ENCODE measurements at places on chromosomes 13 and 19. TPM values are rescaled to one million over a fixed set of nuclear protein-coding genes. Genes with fewer than 3 reads are reported as not detected.
A peak's percentile ranks its signal among the peaks of the same experiment; 100 is the strongest.

DNA sequence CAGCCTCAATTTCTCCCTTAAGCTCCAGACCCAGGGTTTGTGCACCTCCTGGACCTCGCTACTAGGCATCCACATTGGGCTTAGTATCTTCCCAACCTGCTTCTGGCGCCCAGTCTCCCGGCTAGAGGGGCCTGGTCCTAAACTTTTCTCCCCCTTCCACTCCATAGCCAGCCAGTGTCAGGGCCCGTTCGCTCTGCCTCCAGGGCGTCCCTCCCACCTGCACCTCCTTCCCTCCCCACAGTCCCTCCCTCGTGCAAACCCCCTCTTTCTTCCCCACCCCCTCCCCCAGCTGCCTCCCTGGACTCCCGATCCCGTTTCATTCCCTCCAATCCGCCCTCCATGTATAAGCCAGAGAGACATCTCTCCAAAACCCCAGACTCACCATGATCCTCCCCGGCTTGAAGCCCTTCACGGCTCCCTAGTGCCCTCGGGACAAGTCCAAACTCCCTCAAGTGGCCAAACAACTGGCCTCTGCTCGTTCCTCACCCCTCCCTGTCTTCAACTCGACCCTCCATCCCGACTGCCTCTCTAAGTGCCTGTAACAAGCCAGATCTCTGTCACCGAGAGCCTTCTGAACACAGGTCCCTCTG, 997 bp upstream of the SAMD4B start:
- DNase-seq, result peak; percentile 38

Gene ZNF296
- total RNA-seq, result 5.4 TPM

DNA sequence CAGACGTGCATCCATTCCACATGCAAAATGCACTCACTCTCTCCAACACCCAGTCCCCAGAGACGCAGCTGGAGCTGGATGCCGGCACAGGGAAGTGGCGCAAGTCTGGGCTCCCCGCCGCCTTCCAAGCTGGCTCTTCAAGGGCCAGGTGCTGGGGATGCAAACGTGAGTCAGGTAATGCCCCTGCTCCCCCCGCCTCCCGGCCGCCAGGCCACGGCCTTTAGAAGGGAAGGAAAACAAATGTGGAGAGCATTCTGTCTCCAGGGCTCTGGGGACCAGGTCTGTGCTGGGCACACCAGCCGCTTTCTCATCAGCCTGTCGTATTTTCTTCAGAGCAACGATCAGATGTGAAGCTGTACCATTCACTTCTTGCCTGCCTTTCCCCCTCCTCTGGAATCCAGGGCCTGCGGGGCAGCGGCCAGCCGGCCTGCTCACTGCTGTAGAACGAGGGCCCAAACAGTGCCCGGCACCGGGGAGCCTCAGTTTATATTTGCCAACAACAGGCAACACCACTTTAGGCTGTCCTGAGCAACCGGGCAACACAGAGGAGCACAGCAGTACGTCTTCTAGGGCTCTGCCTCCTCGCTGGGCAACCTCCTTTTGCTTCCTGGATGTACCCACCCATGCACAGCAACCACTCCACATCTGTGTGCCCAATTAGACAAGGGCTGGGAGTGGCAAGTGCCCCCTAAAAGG, 3.8 kb downstream of the RAB20 start:
- no peak for DNase-seq

- no peak for DNase-seq
Observed at GRCh38 chr19:29563486-29564101, 37.8 kb downstream of the VSTM2B start.

GRCh38 chr13:95480791-95481780, 71.4 kb upstream of the CLDN10 start:
- DNase-seq, result no peak

GRCh38 chr13:114062754-114063153, 69.7 kb downstream of the RASA3 start:
- DNase-seq, result no peak

Gene RAB3D
- total RNA-seq, result 8.4 TPM

GRCh38 chr19:55907746-55908145, 24.4 kb downstream of the NLRP13 start:
- no peak for DNase-seq

Gene SIGLEC8
- not detected for total RNA-seq

DNA sequence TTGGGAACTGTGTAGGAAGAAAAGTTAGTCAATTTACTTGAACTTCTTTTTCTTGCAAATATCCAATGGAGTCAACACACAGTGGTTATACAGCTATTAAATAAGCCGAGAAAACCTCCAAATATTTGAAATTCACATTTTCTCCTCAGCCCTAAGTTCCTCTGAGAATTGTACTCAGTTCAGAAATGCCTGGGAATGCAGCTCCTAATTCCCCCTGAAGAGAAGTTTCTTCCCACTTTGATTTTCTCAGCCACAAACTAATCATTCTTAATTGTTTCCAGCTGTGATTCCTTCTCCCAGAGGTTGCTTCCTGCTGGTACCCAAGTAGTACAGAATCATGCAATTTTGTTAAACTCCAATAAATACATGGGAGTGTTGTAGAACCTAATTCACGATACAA, 246.1 kb upstream of the MIR17HG start:
- DNase-seq, result no peak

- no peak for DNase-seq
Observed at GRCh38 chr13:29676941-29677452, 81.5 kb upstream of the SLC7A1 start.

- DNase-seq, result no peak
Observed at GRCh38 chr13:100396776-100397175, 191.8 kb downstream of the GGACT start.

DNA sequence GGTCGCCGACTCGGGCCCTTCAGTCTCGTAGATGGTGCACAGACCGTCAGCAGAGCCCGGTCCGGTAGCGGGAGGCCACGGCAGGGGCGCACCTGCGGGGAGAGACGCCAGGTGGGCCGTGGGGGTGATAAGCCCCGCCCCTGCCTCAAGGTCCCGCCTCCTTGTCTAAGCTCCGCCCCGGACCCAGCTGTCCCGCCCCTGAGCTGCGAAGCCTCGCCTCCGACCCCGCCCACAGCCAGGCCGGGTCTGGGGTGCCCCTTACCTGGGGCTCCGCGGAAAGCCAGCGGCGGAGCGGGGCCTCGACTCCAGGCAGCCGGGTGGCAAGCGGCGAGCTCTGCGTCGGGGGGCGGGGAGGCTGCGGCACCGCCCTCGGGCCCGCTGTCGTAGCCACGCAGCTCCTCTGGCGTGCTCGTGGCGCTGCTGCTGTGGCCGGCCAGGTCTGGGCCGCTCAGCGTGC, 4.7 kb downstream of the PRR36 start:
- DNase-seq, result peak; percentile 75

Gene NPHS1
- not detected for total RNA-seq

Gene TUBA3C
- total RNA-seq, result not detected
